ENCODE measurements at places on chromosomes 4 and X. TPM values are rescaled to one million over a fixed set of nuclear protein-coding genes. Genes with fewer than 3 reads are reported as not detected.

The PTPN13 gene
- 4.3 TPM for total RNA-seq

The TRIM2 gene
- 0.62 TPM for total RNA-seq

The PNCK gene
- total RNA-seq = 0.13 TPM

The AFM gene
- total RNA-seq = not detected

The DKK2 gene
- not detected for total RNA-seq

The SLC6A14 gene
- total RNA-seq = not detected

The CNGA1 gene
- total RNA-seq = not detected

The LAMTOR3 gene
- total RNA-seq = 27.7 TPM

The DACH2 gene
- total RNA-seq = not detected

The MAGEC2 gene
- not detected for total RNA-seq

Data from A549 treated with Hydrocortisone at 1 μM for 4 hours (cell line).